ENCODE measurements at places on chromosomes 1 and 21.

DNA sequence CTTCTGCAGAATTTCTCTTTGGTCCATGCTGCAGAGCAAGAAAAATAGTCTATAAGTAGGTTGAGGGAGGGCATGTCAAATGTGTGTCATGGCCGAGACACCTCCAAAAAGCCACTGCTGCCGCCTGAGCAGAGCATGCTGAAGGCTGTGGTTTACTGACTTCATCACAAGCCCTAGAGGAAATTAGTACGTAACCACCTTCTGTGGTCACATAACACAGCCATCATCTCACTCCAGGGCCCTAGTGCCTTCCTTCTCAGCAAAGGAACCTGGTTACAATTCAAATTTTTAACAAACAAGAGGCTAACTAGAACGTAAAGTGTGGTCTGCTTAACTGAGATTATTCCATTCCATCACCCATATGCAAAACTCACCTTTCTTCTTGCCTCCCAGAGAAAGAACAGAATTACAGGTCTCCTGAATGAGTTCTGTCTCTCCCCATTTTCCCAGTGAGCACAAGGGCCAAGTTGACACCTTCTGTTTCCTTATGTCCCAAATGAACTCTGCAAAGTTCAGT is at the start of gene PTPN22:
PTPN22 (minus strand) TSS at position 116 of the 517 bp plus-strand sequence.
- DNase-seq: peak; percentile 5

DNA sequence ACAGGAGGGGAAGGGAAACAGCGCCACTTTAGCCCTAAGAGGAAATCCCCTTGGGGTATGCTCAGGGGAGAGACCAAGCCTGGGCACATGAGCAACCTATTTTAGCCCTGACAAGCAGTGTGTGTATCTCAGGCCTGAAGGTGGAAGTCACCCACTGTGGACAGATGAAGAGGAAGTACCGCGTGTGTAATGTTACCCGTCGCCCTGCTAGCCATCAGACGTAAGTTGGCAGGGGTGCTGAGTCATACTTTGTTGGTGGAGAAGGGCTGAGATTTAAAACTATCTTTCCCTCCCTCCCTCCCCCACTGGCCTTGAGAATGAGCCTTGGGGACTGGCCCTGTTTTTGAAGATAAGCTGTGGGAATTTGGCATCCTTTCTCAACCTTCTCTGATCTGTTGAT is 11.2 kb downstream of the AGO1 start:
- peak; percentile 51 for DNase-seq

DNA sequence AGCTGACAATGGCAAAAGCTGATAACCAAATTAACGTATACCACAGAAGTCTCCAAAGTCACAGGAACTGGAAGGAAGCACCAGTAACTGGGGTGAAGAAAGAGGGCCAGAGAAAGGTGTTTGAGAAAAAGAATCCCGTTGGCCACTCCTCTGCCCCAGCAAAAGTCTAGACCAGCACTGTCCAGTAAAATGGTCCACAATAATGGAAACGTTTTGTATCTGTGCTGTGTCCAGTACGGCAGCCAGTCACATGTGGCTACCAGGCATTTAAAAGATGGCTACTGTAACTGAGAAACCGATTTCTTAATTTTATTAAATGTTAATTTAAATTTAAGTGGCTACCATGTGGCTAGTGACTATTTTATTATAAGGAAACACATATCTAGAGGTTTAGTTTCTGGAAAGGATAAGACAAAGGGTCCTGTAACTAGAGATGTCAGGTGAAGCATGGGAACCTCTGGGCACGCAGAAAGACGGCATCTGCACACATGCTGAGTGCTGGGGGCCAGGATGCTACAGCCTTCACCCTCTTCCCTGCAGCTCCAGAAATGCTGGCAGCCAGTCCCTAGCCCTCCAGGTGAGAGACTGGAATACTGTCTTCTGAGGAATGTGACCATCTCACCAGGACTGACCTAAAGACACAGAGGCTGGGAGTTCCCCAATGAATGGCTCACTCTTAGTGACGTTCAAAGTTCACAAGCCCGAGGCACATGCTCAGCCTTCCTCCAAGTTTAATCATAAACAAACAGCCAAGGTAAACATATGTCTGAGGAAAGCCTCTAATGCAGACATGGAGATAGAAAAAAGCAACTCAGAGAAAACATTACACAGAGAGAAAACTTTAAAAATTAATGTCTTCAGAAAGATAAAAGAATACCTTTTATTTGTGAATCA is 50.7 kb downstream of the JAK1 start:
- DNase-seq: peak; percentile 97

- DNase-seq: no peak
Observed at GRCh38 chr1:218852527-218852926, 321.2 kb upstream of the LYPLAL1 start.

GRCh38 chr21:42453224-42453985 is 42.6 kb downstream of the RSPH1 start:
- no peak for DNase-seq

- DNase-seq: no peak
Observed at GRCh38 chr21:32183396-32183795, 95.5 kb downstream of the MIS18A start.

DNA sequence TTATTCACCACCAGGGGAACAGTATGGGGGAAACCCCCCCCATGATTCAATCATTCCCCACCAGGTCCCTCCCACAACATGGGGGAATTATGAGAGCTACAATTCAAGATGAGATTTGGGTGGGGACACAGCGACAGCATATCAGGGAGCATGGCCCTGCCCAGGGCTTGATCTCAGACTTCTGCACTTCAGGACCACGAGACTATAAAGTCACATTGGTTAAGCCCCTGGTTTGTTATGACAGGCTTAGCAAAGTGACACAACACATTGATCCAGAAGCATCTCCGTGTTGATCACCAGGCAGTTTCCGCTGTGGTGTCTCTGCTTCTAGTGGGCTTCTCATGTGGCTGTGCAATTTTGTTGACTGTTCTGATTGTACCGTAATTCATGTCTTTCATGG is 312.7 kb upstream of the C1orf174 start:
- DNase-seq: no peak

GRCh38 chr21:45870851-45871615 is 110.5 kb upstream of the COL6A1 start:
- no peak for DNase-seq

DNA sequence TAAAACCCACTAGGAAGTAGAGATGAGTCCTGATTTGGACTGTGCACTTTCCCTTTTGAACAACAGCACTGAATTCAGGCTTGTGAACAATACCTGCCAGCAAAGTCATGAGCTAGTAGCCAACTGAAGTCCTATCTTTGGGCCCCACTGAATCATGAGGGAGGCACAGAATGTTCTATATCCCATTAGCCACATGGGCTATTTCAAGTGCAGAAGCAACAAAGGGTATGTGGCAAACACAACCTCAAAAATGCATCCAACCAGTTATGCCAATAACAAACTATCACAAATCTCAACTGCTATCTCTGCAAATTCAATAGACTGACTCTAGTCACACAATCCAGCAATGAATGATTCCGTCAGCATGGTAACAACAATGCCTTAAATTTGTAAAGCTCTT is 276.0 kb downstream of the MRPL39 start:
- DNase-seq: no peak

DNA sequence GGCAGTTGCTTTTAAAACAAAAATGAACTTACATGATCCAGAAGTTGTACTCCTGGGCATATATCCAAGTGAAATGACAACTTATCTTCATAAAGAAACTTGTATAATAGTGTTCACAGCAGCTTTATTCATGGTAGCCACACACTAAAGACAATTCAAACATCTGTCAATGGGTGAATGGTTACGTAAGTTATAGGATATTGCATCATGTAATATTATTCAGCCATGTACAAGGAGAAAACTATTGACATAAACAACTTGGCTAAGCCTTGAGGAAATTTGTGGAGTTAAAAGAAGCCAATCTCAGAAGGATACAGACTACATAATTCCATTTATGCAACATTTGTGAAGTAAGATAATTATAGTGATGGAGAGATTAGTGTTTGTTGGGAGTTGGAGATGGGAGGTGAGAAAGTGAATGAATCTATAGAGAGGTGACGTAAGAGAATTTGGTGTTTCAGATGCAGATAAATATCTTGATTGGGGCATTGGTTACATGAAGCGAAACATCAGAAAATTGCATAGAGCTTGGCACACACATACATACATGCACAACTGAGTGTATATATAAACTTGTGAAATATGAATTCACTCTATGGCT is 49.9 kb upstream of the GRIK1 start:
- DNase-seq: no peak

DNA sequence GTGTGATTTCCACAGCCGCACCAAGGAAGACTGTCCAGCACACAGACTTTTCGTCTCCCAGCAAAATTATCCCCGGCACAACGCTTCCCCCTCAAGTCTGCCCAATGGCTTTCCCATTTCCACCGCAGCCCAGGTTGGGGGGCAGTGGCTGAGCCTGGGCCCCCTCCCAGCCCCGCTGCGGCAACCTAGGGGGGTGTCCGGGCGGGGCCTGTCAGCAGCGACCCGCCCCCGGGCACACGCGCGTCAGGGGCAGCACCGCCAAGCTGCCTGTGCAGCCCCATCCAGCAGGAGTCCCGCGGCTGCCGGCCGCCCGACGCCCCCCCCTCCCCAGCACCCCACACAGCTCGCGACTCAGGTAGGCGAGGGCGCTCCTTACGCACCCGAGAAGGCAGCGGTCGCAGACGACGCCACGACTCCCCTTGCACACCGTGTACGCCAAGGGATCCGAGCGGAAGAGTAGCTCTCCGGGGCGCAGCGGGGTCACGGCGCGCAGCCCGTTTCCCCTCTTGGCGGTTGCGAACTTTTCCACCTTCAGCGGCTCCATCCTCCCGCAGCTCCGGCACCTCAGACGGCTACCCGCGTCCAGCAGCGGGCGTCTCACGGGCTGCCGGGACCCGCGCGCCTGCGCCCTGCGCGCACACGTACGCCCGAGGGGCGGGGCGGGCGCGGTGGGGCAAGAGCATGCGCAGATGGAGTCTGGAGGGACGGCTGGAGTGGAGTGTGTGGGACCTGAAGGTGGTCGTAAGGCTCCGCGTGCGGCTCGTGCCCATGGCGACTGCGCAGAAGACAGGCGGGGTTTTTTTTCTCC is at the start of gene SMYD3:
SMYD3 (minus strand) TSS at position 606 of the 808 bp plus-strand sequence.
- DNase-seq: peak; percentile 93

- DNase-seq: peak; percentile 68
Observed at GRCh38 chr21:37118187-37118826, 45.3 kb downstream of the TTC3 start.

DNA sequence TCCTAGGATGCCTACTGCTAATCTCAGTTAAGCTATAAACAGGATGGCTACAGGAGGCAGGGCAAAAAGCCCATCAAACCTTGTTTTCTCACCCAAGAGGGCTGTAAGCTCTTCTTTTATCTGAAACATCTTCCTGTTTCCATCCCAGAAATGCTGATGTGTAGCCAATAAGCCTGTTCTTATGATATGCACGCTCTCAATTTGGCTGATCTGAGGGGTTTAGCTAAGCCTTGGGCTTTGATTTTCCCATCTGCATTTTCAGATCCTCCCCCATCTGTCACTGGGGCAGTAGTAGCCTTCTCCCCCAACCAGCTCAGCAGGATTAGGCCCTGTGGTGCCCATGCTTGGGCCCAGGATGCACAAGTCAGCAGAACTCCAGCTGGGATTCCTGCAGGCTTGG is 105.0 kb downstream of the BRINP2 start:
- DNase-seq: no peak

DNA sequence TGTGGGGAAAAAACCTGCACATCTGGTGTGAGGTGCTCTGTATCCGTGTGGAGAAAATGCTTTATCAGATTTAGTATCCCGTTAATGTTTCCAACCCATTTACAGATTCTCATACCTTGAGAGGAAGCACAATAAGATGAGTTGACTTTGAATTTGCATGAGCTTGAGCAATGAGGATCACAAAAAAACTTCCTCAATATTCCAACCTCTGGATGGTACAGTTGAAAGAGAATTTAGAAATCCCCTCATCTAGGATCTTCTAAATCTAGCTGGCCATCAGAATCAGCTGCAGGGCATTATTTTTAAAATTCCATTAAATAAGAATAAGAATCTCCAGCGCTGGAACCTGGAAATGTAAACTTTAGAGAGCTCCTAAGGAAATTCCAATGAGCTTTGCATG is 82.5 kb upstream of the NR5A2 start:
- no peak for DNase-seq

- DNase-seq: no peak
Observed at GRCh38 chr1:230681599-230681998, 32.3 kb downstream of the AGT start.

GRCh38 chr1:200267458-200267857 is 142.4 kb downstream of the ZNF281 start:
- DNase-seq: no peak

- peak; percentile 67 for DNase-seq
Observed at GRCh38 chr1:155324717-155325602, 4.3 kb downstream of the RUSC1 start.

- DNase-seq: peak; percentile 43
Observed at GRCh38 chr1:233240829-233241682, 54.5 kb downstream of the PCNX2 start.

DNA sequence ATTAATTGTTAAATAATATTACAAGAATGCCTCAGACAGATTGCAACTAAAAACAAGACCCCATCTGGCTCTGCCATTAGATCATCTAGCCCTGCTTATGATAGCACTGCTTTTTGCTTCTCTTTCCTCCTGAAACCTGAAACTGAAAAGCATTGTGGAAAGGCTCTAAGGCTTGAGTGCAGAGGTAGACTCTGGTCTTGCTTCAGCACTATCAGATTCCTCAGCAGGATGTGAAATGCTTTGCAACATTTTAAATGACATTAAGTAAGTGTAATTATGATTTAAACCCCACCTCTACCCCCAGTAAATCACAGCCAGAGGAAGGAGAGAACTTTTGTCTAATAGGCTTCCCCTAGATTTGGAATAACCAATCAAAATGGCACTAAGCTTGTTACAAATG is 32.9 kb downstream of the PHC2 start:
- DNase-seq: no peak

- peak; percentile 81 for DNase-seq
Observed at GRCh38 chr1:151512801-151513625, 1.8 kb downstream of the CGN start.

- no peak for DNase-seq
Observed at GRCh38 chr1:180185971-180186645, 31.4 kb downstream of the QSOX1 start.

DNA sequence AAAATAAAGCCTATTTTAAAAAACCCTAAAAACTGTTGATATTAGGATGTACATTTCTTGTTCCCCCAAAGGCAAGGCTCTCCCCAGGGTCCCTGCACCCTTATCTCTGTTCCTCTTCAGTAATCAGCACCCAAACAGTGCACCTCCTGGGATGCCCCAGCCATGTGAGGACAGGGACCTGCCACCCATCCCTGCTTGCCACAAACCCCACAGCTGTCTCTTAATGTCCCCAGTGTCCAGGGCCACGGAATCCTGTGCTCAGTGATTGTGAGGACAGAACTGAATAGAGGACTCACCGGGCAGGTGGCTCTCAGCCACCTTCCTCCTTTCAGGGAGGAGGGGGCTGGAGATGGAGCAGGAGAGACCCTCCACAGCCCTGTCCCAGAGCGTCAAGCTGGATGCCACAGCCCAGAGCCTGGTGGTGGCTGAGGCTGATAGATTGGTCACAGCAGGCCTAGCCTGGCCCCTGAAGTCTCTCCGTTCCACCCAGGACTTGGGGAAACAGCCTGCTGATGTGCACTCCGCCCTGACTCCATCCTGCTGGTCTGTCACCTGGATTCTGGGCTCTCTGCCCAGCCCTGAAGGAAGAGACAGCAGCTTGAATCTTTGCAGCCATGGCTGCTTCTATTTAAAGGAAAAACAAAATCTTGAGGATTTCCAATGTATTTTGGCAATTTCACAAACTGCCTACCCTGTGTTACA is 23.1 kb downstream of the RNF187 start:
- no peak for DNase-seq
